LHCN-M2 (cell line): ENCODE measurements at places on chromosomes 13 and 19. TPM values are rescaled to one million over a fixed set of nuclear protein-coding genes. Genes with fewer than 3 reads are reported as not detected.

GRCh38 chr19:3079578-3079977, 14.6 kb upstream of the GNA11 start:
- no peak for DNase-seq

- peak; percentile 48 for DNase-seq
Measured at GRCh38 chr19:2578391-2578890, 102.5 kb downstream of the GADD45B start.

DNA sequence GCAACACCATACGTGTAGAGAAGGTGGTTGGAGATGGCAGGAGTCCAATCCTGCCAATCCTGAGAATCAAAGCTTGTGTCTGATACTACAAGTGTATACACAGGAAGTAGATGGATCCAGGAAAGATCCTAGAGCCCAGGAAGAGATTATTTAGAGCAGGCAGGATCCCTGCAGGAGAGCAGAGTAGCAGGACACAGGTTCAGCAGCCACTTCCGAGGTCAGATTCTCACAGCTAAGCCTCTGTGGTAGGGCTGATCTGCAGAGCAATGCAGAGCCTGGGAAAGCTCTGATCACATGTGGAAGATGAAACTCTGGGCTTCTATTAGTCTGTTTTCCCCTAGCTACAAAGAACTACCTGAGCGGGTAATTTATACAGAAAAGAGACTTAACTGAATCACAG, 28.5 kb upstream of the ZNF331 start:
- no peak for DNase-seq

Gene PGLYRP2
- not detected in 2 replicates for total RNA-seq

- DNase-seq: no peak
Measured at GRCh38 chr13:99191336-99191899, 9.2 kb upstream of the UBAC2 start.
